ENCODE measurements at places on chromosomes 1 and 21.
A peak's percentile ranks its signal among the peaks of the same experiment; 100 is the strongest.

GRCh38 chr1:86956221-86956620, 41.8 kb downstream of the HS2ST1 start:
- DNase-seq: no peak

DNA sequence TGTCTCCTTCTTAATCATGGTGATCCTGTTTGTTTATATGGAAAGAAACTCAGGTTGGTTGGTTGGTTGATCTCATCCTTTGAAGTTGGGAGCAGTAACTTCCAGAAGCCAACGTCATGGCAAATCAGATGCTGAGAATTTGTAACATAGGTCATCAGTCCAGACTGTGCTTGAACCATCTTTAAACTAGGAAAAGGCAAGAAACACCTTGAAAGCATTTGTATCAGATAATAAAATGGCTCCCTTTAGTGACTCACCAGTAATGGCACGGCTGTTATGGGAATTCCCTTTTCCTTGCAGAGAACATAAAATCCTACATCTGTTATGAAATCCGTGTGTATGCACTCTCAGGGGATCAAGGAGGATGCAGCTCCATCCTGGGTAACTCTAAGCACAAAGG, 58.1 kb downstream of the SERBP1 start:
- no peak for DNase-seq

- no peak for DNase-seq
Observed at GRCh38 chr1:97920276-97920831, 480 bp downstream of the DPYD start.

- no peak for DNase-seq
Observed at GRCh38 chr21:38958323-38958705, 152.6 kb downstream of the ETS2 start.

DNA sequence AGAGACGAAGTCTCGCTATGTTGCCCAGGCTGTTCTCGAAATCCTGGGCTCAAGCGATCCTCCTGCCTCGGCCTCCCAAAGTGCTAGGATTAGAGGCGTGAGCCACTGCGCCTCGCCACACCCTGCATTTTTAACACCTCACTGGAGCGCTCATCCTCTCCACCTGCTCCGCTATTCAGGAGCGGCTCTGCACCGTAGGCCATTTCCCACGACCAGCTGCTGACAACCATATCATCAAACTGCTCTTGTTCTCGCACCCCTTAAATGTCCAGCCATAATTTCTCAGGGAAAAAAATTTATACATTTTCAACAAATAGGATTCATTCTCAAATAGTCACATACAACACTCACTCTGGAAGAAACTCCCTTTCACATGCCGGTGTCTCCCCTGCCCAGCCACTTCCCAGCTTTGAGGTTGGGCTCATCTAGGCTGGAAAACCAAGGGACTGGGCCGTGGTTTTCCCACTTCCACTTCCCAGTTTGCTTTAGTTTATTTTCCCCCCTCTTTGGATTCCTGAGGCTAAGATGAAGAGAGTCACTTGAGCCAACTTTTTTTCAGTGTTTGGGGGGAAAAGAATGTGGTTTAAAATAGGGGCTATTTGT, 639 bp upstream of the IPO9 start:
- DNase-seq: no peak

DNA sequence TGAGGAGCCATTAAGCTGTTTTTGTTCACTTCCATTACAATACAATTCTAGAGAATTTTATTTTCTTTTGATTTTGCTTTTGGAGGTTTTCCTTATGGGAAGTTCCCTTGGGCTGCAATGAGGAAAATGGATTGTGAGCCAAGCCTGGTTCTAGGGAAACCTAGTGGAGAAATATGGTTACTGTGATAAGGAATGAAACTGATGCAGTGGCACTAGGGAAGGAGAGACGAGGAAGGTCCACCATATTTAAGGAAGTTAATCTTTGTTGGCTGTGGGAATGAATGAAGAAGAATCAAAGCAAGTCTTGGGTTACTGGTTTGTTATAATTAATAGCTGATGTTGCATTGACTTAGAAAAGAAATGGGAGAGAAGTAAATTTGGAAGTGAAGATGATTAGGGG, 28.4 kb downstream of the CHML start:
- no peak for DNase-seq

DNA sequence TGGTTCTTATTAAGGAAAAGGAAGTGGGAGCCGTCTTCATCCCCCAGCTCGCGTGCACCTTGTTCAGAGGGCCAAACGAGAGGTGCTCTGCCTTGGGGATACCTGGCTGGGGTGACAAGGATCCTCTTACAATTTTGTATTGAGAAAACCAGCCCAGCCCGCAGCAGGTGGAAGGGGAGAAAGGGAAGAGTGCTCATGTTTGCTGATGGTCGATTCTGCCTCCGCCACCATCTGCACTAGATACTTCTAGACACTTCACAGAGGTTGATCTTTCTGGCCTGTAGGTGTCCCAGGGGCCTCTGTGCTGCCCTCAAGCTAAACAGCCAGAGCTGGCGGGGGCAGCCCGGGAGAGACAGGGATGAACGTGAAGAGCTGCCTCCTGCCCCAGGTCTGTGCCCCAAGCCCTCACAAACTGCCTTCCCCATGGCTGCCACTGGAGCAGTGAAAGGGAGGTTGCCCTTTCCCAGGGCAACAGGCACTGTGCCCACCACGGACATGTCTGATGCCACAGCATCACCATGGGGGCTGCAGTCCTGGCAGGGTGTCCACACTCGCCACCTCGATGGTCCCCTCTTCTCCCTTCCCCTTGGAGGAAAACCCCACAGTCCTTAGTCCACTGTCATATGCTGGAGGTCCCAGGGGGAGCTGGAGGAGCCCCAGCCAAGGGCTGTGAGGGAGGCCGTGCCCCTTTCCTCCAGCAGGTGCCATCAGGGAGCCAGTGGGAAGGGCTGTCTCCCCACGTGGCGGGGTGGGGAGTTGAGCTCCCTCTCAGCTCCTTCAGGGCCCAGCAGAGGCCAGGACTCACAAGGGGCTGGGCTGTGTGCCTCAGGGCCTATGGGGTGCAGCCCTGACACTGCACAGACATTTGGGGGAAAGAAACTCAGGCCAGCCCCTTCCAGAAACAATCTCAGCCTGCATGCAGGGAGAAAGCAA, 8.1 kb downstream of the ADPRS start:
- DNase-seq: no peak

DNA sequence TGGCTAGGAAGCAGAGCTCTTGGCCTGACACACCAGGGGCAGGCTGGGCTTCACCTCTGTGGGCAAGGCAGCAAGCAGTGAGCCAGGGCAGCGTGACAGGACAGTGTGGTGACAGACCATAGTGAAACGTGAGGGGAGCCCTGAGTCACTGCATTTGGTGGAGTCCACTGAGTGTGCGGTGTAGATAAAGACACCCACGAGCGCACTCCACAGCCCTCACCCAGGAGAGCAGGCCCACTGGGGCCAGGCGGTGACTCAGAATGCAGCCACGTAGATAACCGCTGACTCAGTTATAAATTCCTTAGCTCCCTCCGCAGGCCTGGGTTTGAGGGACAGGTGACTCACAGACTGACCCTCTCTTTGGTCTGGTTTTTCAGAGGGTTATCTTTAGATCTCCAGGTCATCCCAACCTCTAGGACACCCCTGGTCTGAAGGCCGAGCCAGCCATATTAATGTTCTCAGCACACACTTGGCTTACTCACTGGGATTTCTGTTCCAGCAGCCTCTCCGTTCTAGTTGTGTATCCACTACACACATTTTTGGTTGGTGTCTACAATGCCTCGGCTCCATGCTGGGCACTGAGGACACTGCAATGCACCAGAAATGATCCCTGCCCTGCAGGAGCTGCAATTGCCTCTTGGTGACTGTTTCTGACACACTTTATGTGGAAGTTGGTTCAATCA, 90.2 kb upstream of the TSPAN2 start:
- no peak for DNase-seq

- DNase-seq: no peak
Observed at GRCh38 chr21:30138483-30138882, 28.1 kb downstream of the CLDN17 start.

DNA sequence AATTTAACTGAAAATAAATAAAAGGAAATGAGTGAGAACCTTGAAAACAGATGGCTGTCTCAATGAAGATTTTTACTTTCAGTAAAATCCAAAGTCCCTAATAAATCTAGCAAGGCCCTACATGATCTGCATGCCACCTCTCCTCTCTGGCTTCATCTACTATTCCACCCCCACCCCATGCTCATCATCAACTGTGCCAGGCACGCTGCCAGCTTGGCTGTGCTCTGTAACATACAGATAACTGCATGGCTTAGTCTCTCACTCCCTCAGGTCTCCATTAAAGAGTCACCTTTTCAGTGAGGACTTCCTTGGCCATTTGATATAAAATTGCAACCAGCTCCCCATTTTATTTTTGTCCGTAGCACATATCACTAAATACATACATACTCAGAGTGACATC, 26.7 kb downstream of the RGSL1 start:
- no peak for DNase-seq

GRCh38 chr1:24903011-24903461, 27.0 kb downstream of the RUNX3 start:
- no peak for DNase-seq

DNA sequence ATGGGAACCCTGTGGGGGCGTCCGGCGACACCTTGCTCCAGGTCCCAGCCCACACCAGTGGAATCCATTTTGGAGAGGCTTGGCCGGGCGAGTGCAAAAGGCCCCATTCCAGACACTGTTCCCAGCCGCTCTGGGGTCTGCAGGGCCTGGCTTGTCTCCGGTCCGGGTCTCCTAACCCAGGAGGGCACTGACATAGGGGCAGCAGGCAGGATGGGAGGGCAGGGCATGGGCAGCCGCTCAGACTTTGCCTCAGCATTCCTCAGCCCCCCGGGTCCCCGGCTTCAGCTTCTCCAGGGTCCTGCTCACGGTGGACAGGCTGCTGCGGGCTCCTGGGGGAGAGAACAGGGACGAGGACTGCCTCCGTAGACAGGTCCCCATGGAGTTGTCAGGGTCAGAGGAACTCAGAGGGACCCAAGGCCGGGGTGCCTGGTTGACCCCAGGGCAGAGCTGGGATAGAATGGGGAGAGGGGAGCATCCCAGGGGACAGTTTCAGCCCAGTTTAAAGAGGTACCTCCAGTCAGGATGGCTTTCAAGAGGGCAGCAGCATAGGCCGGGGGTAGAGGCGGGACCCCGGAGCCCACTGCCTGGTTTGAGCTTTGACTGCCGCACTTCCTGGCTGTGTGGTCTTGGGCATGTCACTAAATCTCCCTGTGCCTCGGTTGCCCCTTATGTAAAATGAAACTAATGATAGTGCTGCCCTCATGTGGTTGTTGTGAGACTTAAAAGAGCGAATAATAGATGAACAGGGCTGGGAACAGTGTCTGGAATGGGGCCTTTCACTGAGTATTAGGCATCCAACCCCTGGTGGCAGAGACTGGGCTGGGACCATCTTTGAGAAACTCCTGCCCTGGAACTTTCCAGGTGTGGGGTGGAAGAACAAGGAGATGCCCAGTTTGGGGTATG, 3.7 kb downstream of the KNCN start:
- DNase-seq: no peak

- DNase-seq: no peak
Observed at GRCh38 chr1:41735631-41736260, 183.0 kb downstream of the HIVEP3 start.

- no peak for DNase-seq
Observed at GRCh38 chr1:152811050-152811449, 721 bp upstream of the LCE1B start.

- DNase-seq: no peak
Observed at GRCh38 chr1:10001016-10001665, 4.1 kb downstream of the RBP7 start.

DNA sequence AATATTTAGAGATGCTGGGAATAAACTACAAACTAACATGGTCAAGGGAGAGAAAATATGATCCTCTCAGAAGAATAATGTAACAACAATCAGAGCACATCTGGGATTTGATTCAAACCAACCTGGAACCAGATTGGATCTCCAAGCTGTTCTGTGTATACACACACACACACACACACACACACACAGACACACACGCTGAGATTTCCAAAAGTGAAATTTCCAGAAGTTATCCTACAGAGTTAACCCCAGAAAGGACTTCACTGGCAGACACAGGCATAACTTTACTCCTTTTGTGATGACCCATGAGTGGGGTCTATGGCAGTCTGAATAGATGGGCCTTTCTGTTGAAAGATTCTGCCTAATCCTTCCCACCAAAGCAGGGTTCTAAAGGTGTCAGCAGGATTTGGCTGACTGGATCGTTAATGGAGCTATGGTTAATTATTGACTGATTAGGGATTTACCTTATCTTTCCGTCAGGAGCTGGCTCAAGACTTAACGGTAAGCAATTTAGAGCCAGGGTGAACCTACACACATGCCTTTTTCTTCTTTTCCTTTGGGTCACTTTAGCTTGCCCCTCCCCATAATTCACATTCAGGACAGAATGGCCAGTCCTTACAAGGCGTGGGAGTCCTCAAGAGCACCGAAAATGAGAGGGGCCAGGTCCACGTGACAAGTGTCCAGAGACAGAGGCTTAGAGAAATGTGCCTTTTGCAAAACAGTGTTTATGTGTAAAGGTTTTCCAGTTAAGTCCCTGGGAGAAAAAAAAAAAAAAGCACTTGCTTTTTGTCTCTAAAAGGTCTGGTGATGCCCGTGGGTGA, 10.9 kb upstream of the PROX1 start:
- DNase-seq: no peak

GRCh38 chr1:235808223-235808622, 58.5 kb downstream of the LYST start:
- no peak for DNase-seq

GRCh38 chr1:108692724-108693655, 880 bp downstream of the PRPF38B start:
- DNase-seq: peak; percentile 63

DNA sequence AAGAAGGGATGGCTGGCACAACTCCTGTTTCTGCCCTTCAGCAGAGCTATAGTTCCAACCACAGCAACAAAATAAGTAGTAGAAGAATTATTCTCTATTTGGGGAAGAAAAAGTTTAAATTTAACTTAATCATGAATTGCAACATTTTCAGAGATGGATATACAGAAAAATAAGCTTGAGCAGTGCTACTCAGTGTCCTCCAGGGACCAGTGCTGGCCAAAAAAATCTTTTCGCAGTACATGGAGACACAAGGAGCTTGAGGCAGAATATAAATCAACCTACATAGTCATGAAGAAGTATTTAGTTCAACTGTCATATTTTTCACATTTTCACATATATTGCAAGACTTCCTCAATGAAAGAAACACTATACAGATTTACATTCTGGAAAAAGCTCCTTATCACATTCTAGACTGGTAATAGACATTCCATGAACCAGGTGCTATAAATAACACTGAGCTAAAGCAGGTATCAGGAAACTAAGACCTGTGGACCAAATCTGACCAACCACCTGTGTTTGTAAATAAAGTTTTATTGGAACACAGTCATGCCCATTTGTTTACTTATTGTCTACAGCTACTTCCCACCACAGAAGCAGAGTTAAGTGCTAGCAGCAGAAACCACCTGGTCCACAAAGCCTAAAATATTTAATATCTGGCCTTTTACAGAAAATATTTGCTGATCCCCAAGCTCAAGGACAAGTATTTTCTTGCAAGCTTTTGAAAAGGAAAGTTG, 101.9 kb downstream of the RGS21 start:
- no peak for DNase-seq

- no peak for DNase-seq
Observed at GRCh38 chr21:28971171-28971570, 21.5 kb downstream of the LTN1 start.

GRCh38 chr21:44853601-44854390, 19.7 kb downstream of the PTTG1IP start:
- DNase-seq: no peak

Data from NK-92 treated with Interleukin-12 subunit alpha and Interleukin-12 subunit beta, amount 100 ng/mL, for 24 hours (cell line).